A549 treated with dexamethasone at 1 μM for 4 hours (cell line): ENCODE measurements at places on chromosomes 5 and 9. TPM values are rescaled to one million over a fixed set of nuclear protein-coding genes. Genes with fewer than 3 reads are reported as not detected.

Gene GDNF
- 0.02 to 0.06 TPM (median 0.05 TPM) in 4 of 5 replicates, not detected in the other for total RNA-seq

Gene EQTN
- 0.20 to 0.21 TPM in 2 of 5 replicates, not detected in the others for total RNA-seq

Gene ITGA1
- total RNA-seq, result 0.82 to 1.5 TPM (median 1.1 TPM) in 5 replicates

Gene TAF1L
- 0.01 TPM in 2 of 5 replicates, not detected in the others for total RNA-seq

Gene FRMD3
- 4.3 to 7.2 TPM (median 6.4 TPM) in 5 replicates for total RNA-seq

Gene SVEP1
- total RNA-seq, result 1.3 to 2.3 TPM (median 2.0 TPM) in 5 replicates

Gene FSD1L
- total RNA-seq, result 2.0 to 5.1 TPM (median 3.5 TPM) in 5 replicates

Gene FGFR4
- 15.0 to 23.3 TPM (median 22.0 TPM) in 5 replicates for total RNA-seq
